ENCODE measurements at places on chromosomes 16 and 17.

- no peak for DNase-seq
Measured at GRCh38 chr17:73560661-73561060, 83.6 kb downstream of the SDK2 start.

GRCh38 chr17:57944908-57945307 is 10.3 kb downstream of the CUEDC1 start:
- no peak for DNase-seq

DNA sequence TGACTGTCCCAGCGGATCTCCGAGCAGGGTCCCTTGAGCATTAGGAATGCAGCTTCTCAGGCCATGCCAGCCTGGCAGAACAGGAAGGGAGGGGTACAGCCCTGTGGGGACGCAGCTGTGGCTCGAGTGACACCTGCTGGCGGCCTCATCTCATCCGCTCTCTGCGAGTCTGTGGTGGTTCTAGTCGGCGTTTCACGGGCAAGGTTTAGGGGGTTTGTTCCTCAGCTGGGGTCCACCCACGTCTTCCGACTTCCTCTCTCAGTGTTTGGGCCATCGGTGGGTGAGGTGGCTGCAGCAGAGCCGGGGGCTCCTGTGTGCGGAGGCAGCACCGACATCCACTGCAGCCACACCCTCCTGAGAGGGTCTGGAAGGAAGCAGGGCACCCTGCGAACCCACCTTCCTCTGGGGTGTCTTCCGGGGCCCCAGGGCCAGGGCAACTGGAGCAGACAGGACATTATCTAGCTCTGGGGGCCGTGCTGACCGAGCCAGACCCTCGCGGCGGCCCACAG is 33.3 kb downstream of the JPH3 start:
- DNase-seq: peak; percentile 5

DNA sequence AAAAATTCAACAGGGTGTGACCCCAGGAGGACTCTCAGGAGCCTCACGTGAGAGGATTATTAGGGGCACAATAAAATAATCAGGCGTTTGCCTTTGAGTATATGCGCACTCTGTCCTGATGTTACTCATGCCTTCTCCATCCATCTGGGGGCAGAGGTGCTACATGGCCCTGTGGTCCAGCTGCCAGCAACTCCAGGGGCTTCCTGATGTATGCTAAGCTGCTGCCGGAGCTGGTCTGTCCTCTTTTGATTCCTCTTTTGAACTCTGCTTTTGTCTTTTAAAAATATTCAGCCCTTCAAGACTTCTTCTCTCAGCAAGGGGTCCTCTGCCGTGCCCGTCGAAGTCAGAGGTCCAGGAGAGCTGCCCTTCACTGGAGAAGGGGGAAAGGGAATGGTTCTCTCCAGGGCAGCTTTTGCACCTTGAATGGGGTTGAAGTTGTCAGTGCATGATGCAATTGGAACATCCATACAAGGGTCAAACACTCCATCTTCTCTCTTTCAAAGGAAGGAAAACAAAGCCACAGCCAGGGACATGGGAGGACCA is 431.4 kb downstream of the SHISA9 start:
- no peak for DNase-seq

DNA sequence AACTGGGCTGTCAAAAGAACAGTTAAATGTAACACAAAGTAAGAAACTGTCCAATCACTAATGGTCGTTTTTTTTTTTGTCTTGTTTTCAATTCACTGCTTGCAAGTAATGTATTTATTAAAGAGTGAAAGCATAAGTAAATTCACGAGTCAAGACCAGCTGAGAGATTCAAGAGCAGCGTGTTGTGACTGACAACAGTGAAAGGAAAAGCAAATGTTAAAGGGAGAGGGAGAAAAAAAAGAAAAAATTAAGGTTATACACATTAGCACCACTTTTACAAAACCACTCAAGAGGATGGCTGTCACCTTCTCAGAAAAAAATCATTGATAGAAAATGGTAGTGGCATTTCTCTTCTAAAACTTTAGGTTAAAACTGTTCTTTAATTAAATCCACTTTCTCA is 36.1 kb downstream of the GPATCH8 start:
- DNase-seq: no peak

GRCh38 chr16:24525970-24526559 is 13.3 kb upstream of the RBBP6 start:
- no peak for DNase-seq

- peak; percentile 4 for DNase-seq
Measured at GRCh38 chr16:78437352-78437968, 338.0 kb downstream of the WWOX start.

GRCh38 chr16:16924613-16925012 is 545.7 kb downstream of the NPIPA7 start:
- DNase-seq: no peak

Data from C1 segment of cervical spinal cord (tissue), 14 donors.